Activated T-cell treated with anti-CD3 and anti-CD28 coated beads for 24 hours (primary cell): ENCODE measurements at places on chromosomes 5 and 9.

DNA sequence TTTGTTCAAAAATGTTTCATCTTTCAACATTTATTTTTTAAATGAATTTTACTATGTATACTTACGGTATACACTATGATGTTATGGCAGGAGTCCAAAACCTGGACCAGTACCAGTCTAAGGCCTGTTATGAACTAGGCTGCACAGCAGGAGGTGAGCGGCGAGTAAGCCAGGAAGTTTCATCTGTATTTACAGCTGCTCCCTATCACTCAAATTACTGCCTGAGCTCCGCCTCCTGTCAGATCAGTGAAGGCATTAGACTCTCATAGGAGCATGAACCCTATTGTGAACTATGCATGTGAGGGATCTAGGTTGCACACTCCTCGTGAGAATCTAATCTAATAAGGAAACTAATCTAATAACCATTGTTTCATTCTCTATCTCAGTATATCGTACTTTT is 715.5 kb upstream of the PTPRD start:
- DNase-seq = no peak

- no peak for DNase-seq
Observed at GRCh38 chr5:945691-946551, 53.2 kb downstream of the TRIP13 start.

DNA sequence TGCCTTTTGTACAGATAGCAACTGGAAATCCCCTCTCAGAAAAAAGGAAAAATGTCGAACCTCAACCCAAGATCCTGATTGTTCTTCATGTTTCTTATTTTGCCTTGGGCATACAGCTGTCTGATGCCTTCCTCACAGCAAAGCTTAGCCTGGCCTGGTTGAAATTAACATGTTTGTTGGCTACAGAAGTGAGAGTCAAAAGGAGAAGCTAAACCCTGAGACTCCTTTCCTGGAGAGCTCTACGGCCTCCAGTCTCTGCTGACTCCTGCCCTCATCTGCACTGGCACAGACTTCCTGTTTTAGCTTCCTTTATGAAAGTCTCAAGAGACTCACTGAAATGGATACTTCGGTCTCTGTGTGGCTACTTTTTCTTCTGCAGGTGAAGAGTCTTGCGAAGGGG is 186.7 kb downstream of the PARP8 start:
- no peak for DNase-seq

GRCh38 chr9:110440172-110440571 is 102.5 kb upstream of the TXNDC8 start:
- DNase-seq = no peak

DNA sequence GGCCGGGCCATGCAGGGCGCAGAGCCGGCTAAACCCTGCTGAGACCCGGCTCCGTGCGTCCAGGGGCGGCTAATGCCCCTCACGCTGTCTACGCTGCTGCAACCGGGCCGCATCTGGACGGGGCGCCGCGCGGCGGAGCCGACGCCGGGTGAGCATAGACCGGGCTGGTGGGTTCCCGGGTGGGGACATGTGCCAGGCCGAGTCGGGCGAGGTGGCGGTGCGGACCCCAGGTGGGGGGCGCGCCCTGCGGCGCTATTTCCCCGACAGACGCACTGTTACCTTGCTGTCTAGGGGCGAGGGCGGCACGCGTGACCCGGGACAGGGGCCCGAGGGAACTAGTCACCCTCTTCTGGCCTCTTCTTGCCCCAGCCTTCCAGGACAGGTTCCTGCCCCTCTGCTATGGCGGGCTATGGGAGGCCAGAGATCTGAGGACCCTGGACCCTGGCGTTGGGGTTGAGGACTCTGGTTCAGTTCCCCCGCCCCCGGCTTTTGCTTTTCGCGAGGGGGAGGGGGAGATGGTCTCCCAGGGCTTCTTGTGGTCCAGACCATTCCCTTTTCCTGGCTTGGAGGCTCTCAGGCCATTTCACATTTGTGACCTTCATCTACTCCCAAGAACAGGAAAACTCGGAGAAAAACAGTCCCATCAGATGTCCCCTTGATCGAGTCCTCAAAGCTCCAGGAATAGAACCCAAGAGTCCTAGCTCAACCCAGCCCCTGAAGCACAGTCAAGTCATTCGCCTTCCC is 536 bp downstream of the SLC27A4 start:
- DNase-seq = no peak

DNA sequence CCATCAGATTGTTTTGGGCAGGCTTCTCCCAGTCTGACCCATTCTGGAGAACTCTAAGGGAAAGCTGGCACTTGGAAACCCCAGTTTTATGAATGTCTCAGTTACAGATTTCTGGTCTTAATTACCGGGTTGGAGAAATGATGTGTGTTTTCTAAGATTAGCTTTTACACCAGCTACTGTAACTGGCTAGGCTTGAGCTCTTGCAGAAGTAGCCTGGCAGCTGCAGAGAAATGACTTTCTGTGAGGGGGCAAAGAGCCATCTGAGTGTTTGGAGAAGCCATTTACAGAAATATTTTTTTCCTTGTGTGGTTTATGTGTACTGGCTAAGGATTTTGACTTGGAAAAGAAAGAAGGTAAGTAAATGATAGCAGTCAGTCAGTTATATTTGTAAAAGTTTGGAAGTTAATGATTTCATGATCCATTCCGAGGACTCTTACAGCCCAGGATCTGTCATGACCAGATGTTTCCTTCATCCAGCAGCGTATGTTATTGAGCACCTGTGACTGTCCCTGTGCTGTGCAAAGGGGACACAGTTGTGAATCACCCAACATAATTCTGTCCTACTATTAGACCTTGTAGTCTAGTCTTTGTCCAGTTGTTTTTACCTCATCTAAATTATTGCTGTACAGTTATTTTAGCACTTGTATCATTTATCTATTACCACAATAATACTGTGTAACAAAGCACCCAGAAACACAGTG is 53.7 kb upstream of the GDNF start:
- DNase-seq = no peak

DNA sequence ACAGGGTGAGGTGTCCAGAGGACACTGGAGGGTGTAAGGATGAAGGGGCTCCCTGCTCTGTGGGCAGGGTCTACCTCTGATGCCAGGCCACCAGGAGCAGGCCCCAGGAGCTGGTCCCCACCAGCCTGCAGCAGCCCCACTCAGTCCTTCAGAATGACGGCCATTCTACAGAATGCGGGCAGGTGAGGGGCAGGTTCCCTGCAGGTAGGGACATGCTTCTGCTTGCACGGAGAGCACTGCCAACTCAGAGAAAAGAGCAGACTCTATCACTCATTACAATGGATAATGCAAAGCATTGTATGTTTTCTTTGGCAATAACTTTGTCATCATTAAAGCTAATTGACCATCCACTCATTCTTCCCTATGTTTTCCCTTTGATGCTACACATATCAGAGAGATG is 39.0 kb downstream of the DDX31 start:
- DNase-seq = no peak

DNA sequence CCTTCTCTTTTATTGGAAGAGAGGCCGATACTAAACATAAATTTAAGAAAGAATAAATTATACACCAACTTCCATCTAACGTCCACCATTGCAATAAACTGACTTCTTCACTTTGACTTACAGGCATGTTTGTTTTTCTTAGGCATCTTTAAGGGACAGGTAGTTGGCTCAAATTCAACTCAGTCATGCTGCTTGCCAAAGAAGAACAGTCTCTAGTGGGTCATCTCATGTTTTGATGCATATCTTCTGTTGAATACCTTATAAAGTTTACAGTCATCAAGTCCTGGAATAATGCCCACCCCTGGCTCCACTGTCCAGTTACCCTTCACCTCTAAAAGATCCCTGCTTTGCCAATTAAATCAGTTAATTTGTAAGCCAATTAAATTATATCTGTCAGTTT is 328.2 kb upstream of the GRAMD2B start:
- DNase-seq = no peak

- DNase-seq = no peak
Observed at GRCh38 chr5:180157866-180158265, 51.1 kb downstream of the RASGEF1C start.

DNA sequence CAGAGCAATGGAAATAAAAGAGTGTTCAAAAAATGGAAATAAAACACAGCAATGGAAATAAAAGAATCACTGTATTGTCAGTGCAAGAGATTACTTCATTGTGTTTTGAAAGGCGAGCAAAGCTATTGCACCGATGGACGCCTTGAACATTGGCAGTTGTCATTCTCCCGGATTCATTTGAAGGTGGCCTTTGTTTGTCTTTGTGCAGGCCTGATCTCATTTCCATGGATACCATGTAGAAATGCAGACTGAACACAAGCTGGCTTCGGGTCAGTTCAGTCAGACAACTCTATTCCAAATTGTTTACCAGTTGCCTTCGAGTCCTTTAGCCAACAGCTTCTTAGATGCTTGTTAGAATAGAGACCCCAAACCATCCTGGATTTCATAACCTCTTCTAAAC is 8.3 kb downstream of the ITGA2 start:
- no peak for DNase-seq

DNA sequence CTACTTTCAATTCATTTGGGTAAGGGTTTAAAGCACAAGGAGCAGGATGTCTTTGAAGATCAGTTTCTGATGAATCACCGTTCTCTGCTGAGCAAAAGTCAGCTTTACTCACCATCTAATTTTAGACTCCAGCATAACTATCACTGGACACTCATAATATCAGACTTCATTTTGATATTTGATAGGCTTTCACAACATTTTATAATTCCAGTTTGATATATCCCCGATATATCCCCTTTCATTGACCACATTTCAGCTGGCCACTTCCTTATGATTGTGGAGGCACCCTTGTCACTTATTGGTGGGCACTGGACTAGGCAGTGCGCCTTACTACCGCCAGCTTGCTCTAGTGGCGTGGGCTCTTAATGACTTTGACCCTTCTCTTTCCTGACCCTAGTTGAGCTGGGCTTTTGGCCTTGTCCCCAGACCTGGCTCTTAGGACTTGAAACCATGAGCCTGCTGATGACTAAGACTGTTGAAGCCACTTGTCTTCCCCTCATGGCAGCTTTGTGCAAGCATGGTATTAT is 46.8 kb downstream of the CYSTM1 start:
- DNase-seq = no peak

GRCh38 chr9:130639124-130639765 is 25.1 kb upstream of the PRDM12 start:
- DNase-seq = no peak

DNA sequence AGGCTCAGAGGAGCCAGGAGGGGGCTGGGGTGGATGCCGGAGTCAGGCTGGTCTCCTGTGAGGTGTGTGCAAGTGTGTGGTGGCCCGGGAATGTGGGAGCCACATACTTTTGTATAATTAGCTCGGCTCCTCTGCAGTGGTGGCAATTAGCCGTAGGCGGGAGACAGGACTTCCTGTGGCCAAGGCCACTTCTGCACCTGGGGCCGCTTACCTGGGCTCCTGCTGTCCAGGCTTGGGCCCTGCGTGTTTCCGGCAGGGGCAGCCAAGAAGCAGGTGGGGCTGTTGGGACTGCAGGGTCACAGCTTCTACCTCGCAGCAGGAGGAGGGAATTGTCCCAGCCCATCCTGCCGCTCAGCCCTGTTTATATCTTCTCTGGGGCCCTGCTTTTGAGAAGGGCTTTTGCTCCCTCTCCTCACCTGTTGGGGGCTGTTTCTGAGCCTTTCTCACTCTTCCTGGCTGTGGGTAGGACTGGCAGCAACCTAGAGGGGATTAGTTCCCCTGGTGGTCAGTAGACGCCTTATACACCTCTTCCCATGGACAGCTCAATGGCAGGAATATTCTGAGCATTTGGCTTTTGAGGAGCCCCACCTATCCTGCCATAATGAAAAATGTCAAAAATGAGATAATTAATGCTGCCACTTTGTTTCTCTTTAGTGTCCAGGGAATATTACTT is 145.4 kb upstream of the PITX1 start:
- DNase-seq = no peak

- no peak for DNase-seq
Observed at GRCh38 chr9:32954642-32955041, 46.8 kb downstream of the APTX start.

- peak; percentile 66 for DNase-seq
Observed at GRCh38 chr5:181187500-181188213, 17.3 kb downstream of the TRIM7 start.

DNA sequence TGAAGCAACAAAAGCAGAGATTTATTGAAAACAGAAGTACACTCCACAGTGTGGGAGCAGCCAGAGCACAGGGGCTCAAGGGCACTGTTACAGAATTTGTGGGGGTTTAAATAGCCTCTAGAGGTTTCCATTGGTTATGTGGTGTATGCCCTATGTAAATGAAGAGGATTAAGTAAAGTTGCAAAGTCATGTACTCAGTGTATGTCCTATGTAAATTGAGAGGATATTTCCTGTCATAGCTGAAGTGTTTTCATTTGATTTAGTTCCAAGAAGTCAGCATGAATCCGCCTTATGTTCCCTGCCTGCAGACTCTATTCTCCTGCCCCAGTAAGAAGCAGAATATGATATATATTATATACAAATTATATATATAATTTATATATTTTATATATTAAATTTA is 966.0 kb upstream of the COX7C start:
- no peak for DNase-seq

GRCh38 chr5:146967646-146968045 is 89.1 kb upstream of the PPP2R2B start:
- no peak for DNase-seq

- no peak for DNase-seq
Observed at GRCh38 chr5:128349044-128349858, 188.8 kb downstream of the FBN2 start.

- no peak for DNase-seq
Observed at GRCh38 chr9:137943655-137944054, 66.1 kb downstream of the CACNA1B start.
